ENCODE measurements at places on chromosomes 1 and 21.

- no peak for DNase-seq
These were observed 594.8 kb upstream of the ADGRL2 start for GRCh38 chr1:81205956-81206355.

- peak; percentile 82 for DNase-seq
These were observed 28.6 kb upstream of the PLEKHG5 start for GRCh38 chr1:6519935-6520671.

DNA sequence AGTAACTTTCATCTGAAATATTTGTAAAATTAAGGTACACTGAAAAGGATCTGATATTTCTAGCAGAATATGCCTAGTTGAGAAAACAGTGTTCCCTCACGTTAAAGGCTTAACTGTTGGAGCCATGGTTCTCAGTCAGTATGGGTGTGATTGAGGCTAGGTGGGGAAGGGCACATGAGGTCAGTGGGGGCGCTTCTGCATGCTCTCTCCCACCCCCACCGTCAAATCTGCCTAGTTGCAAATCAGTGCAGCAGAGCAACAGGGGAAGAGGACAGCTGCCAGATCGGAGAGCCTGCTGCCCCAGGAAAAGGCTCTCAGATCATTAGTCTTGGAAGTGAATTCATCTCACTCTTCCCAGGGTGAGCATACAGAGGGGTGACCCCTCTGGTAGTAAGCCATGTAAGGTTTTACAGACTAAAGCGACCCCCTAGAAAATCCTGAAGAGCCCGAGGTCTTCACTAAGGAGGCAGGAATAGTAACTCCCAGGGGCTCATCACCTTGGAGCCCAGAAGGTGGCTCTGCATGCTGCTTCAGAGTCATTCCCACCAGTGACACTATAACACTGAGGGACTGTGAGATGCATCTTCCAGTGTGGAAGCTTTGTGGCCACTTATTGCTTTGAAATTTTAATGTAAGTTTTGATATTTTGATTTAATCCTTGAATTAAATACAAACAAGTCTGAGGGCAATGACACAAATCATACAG, 83.1 kb upstream of the BARHL2 start:
- no peak for DNase-seq

GRCh38 chr1:160428655-160429054, 28.3 kb downstream of the VANGL2 start:
- DNase-seq, result peak; percentile 39

- no peak for DNase-seq
These were observed 404.0 kb upstream of the PLXNA2 start for GRCh38 chr1:208648146-208648545.
